ENCODE measurements at places on chromosomes 12 and 14.

GRCh38 chr12:2248087-2248900, 195.5 kb downstream of the CACNA1C start:
- no peak for DNase-seq

- peak; percentile 76 for DNase-seq
Measured at GRCh38 chr14:30874120-30874998, at the start of gene COCH. Gene COCH (plus strand): TSS chr14:30874559. CDS start chr14:30874939, 380 bp downstream.

- DNase-seq: peak; percentile 67
Measured at GRCh38 chr14:32203928-32204357, 874 bp upstream of the RNU6-8 start.

DNA sequence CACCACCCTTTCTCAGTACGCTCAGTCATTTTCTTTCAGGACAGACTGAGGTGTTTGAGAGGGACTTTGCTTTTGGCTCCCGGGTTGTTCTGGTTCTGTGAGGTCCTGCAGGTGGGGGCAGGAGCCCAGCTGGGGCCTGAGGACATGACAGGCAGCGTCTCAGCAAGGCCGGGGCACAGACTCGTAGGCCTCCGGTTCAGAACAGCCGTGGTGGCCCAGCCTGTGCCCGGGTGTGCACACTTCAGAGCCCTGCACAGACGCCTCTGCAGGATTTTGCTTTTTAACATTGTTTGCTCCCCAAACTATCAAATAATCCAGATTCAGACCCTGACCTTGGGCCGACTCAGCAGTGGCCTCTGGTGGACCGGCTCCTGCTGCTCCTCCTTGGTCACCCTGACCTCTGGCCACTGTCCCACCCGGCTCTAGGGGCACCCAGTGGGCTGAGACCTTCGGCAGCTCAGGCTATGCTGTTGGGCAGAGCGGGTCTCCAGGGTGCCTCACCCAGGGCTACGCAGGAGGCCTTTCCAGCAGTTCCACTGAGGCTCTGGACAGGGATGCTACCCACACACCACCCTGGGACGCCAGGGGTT, 65.2 kb downstream of the ADGRD1 start:
- DNase-seq: no peak

DNA sequence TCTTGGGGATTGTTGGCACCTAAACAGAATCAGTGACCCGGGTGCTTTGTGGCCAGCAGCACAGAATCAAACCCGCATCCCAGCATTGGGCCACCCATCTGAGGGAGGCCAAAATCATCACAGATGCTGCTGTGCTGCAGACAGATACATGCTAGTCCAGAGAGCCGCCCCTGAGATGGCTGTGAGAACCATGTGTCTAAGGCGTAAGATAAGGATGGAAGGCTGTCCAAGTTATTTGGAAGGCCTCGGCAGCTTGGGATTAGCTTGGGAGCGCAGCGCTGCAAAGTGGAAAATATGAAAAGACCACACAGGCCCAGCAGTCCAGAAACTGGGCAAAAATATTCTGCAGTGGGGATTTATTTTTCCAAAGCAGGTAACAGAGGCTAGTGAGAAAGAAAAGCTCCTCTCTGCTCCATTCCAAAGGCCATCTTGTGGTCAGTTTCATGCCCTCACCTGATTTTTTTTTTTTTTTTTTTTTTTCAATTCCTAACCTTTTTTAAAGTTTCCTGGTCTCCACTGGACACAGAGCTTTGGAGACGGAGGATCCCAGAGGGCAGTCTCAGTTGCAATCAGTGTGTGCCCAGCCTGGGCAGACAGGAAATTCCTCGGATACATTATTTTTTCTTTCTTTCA, 178.9 kb upstream of the BCL2L14 start:
- no peak for DNase-seq

- no peak for DNase-seq
Measured at GRCh38 chr14:22476887-22477286, 112.1 kb downstream of the DAD1 start.

DNA sequence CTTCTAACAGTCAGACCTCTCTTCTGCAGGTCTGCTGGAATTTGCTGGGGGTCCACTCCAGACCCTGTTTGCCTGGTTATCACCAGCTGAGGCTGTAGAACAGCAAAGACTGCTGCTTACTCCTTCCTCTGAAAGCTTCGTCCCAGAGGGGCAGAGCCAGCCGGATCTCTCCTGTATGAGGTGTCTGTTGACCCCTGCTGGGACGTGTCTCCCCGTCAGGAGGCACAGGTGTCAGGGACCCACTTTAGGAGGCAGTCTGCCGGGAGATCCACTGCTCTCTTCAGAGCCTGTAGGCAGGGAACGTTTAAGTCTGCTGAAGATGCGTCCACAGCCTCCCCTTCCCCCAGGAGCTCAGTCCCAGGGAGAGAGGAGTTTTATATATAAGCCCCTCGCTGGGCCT, 125.1 kb downstream of the SOX5 start:
- DNase-seq: no peak

- DNase-seq: no peak
Measured at GRCh38 chr12:94560431-94561221, 89.7 kb downstream of the TMCC3 start.

GRCh38 chr12:22334410-22335100, at the start of gene ST8SIA1:
Gene ST8SIA1 (minus strand): TSS chr12:22334707. CDS start chr12:22334232, 475 bp downstream.
- peak; percentile 75 for DNase-seq

DNA sequence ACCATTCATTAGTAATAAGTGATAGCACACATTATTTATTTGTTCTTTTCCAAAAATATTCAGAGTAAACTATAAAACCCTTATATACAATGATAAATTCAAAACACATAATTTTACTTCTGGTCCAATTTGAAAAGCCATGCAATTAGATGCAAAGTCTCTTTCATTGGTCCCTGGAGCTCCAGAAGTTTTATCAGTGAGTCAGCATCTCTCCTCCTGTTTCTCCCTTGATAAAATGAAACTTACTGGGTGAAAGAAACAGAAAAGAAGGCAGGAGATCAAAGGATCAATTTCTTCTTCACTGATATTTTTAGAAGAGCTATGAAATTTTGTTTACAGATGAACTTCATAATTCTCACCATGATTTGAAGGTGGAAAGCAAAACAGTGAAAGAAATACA, 47.5 kb downstream of the IFNG start:
- DNase-seq: no peak

- DNase-seq: no peak
Measured at GRCh38 chr12:119715268-119715620, 47.3 kb downstream of the PRKAB1 start.

DNA sequence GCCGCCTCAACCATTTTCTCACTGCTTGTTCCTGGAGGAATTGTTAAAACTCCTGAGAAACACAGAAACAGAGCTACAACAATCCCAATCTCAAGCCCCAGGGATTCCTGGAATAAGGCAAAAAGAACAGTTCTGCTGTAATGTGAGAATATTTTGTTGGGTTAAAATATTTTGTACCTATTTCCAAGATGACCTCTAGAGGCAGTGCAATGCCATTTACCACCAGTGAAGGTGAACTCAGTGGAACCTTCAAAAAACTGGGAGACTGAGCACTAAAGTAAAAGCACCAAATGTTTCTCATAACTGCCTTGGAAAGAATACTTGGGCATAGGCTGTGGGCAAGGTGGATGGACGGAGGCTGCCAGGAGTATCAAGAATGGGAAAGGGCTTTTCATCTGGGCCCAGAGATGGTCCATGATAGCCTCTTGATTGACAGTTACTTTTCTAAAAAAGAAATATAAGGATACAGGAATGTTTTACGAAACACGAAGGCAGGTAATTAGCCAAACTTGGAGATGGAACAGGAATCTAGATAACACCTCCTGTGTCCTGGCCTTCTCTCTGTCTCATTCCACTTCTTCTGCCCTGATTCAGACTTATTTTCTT, 334.0 kb upstream of the FLRT2 start:
- no peak for DNase-seq

DNA sequence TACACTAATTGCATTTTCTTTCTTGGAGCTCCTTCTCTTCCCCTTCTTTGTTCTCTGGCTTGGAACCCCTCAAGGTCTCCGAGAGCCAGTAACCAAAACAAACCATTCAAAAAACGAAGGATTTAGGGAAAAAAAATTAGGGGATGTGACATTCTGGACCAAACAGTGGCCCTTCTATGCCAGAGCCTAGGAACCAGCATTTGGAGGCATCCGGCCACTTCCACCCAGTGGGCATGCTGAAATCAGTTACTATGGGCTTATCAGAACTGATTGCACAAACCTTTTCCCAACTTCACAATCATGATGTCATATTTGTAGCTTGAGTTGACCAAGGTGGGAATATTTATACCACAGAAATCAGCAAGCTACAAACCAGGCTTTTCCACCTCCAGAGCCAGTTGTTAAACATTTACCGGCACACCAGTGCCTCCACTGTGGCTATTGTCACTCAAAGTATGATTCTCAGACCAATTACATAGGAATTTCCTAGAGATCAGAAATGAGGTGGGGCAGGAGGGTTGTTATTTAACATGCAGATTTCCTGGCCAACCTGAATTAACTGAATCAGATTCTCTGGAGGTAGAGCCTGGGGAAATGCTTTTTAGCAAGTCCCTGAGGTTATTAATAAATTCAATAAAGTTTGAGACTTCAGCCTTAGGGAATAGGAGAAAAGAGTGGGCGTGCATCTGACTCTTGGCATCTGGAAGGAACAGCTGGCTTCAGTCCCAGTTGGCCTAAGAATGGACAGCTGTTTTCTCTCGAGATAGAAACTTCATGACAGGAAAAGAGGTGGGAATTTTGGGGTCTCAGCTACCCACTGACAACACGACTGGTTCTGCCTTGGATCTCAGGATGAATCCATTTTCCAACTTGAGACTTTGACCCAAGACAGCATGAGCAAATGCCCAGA, 273.9 kb downstream of the ZFP36L1 start:
- DNase-seq: no peak

DNA sequence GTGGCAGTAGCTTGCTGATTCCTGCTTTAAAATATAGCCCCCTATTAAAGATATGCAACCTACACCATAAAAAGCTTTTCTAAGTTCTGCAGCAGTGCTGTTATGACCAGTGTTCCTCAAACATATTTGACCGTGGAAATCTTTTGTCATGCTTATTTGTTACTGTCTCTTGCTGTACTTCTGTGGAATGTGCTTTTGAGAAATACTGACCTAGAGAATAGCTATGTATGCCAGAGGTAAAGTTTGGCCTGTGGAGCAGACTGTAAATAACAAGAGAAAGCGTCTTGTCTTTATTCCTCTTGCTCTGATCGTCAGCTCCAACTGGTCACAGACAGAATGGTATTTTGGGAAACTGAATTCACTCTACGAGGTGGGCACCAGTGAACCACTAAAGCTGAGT, 239.0 kb downstream of the FBXL14 start:
- DNase-seq: no peak

- no peak for DNase-seq
Measured at GRCh38 chr12:41221491-41221890, 33.4 kb downstream of the PDZRN4 start.

DNA sequence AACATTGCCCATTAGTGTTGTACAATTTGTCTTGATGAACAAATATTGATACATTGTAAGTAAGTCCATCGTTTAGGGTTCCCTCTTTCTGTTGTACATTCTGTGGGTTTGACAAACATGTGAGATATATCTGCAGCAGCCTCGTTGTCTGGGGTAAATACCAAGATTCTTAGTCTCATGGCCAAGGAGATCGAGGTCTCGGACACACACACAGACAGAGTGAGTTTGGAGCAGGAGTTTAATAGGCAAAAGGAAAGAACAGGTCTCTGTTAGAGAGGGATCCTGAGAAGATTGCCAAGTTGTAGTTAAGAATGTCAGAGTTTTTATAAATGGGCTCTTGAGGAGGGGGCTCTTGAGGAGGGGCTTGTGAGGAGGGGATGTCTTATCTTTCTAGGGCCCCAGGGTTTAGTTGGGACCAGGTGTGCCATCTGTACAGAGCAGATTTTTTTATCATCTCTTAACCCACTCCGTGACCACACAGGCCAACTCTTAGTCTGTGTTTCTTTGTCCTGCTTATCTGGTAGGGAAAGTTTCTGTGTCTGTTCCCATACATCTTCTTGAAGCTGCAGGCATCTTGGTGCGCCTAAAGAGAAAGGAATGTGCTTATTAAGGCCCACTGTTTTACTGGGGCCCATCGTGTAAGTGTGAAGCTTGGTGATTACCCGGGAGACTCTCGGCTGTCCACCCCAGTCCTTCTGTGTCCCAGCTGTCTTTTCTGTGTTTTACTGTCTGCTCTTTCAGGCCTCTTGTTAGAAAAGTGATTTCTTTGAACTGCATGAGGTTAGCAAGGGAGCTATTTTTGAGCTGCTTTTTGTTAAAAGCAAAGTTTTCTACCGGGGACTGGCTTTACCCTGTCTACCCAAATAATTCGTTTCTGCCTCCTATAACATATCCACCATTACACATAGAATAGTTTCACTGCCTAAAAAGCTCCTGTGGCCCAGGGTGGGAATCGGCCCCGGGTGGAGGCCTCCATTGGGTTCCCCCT, 22.4 kb upstream of the CLEC2D start:
- peak; percentile 78 for DNase-seq

GRCh38 chr14:74637178-74637550, 25.1 kb upstream of the LTBP2 start:
- no peak for DNase-seq

- DNase-seq: no peak
Measured at GRCh38 chr12:57891542-57892228, 45.2 kb upstream of the CTDSP2 start.

- peak; percentile 84 for DNase-seq
Measured at GRCh38 chr12:126069549-126070165, 1004.4 kb downstream of the AACS start.

DNA sequence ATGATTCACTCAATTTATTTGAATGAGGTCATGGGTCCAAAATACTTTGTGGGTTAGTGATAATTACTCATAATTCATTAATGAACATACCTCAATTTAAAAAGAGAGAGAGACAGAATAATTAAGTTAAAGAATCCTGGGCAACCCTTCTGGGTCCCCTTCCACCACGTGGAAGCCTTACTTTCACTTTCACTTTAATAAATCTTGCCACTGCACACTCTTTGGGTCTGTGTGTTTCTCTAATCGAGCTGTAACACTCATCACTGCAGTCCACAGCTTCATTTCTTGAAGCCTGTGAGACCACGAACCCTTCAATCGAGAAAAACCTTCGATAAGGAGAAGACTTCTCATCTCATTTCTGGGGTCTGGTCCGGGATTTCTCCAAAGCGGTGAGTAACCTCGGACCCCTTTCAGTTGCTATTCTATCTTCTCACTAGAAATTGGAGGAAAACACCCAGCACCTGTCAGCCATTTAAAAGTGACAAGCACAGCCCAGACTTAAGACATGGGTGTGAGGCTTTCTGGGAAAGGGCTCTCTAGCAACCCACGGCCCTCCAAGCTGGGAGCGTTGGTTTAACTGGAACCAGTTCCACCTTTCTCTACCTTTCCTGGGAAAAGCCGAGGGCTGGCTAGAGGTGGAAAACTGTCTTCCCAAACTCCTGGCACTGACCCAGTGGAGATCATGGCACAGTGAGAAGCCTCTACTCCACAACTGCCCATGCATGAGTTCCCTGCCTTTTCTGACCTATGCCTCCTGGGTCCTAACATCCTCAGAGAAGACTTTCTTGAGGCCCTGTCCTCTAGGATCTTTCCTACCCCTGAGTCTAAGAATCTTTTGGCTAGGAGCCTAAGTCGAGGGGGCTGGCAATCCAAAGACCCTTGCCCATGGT, 148.8 kb upstream of the ATF7IP start:
- no peak for DNase-seq
